Karpas-422 (cell line): ENCODE measurements at places on chromosomes 16 and 17. TPM values are rescaled to one million over a fixed set of nuclear protein-coding genes. Genes with fewer than 3 reads are reported as not detected.
A peak's percentile ranks its signal among the peaks of the same experiment; 100 is the strongest.

Gene PABPN1L
- total RNA-seq, result not detected in 2 replicates

DNA sequence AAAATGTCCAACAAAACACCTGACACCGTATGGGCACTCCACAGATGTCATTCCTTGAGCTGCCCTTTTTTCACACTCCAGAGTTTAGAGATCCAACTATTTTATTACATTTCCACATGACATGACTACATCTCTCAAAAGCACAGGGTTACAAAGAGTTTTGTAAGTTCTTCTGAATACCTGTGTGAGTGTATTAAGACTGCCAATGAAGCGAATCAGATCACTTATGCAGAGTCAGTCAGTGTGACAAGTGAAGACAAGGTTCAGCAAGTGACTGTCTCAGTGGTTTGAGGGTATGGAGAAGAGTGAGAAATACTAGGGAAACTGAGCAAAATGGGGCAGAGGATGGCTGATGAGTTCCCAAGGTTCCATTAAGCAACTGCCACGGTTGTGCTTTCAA, 8.4 kb downstream of the SDR42E1 start:
- no peaks in the 10 kb centered on the region for H3K4me1 ChIP-seq

Gene COTL1
- 162 and 215 TPM in 2 replicates for total RNA-seq

DNA sequence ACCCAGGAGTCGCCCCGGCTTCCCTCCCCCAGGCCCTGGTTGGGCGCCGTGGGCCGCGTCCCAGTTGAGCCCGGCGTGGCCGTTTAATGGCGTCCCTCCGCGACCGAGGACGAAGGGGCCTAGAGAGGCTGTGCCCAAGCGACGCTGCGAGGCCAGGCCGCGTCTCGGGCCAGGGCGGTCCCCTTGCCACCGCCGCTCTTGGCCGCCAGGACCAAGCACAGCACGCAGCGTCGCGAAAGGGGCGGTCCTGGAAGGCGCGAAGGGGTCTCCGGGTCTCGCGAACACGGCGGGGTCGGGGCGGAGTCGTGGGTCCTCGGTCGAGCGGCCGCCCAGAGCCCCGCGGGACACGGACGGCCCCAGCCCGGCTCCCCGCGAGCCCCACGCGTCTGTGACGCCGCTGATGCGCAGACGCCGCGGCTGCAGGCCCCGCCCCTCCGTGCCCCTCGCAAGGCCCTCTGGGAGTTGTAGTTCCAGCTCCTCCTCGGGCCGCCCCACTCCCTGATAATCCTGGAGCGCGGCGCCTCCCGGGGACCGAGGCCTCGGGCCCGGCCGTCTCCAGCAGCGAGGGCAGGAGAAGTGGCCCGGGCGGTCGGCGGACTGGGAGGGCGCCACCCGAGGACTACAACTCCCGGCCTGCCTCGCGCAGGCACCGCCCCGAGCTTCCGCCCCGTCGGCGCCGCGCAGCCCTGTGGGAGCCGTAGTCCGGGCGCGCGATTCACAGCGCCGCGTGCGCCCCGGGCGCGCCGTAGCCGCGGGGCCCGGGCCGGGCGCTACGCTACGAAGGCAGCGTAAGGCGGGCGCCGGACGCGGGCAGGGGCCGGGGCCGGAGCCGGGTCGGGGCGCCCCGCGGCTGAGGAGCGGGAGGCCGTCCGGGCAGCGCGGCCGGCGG, at the start of gene CAPN15:
CAPN15 (plus strand) TSS at position 698 of the 889 bp plus-strand sequence. CDS start 19,127 bp downstream, outside the sequence.
- H3K4me3 ChIP-seq, result peak within 1 kb of the TSS; percentile 91
- peak within 1 kb of the TSS; percentile 69 for H3K27ac ChIP-seq
- H3K4me1 ChIP-seq, result peaks cover 25% of the 10 kb centered on the region
- DNase-seq, result peak; percentile 96
- no peaks in the 10 kb centered on the region for H3K27me3 ChIP-seq
- no peaks in the 10 kb centered on the region for H3K36me3 ChIP-seq

Gene MILR1
- 104 and 156 TPM in 2 replicates for total RNA-seq

Gene CRISPLD2
- not detected in 2 replicates for total RNA-seq

Gene HOXB1
- not detected in 2 replicates for total RNA-seq

DNA sequence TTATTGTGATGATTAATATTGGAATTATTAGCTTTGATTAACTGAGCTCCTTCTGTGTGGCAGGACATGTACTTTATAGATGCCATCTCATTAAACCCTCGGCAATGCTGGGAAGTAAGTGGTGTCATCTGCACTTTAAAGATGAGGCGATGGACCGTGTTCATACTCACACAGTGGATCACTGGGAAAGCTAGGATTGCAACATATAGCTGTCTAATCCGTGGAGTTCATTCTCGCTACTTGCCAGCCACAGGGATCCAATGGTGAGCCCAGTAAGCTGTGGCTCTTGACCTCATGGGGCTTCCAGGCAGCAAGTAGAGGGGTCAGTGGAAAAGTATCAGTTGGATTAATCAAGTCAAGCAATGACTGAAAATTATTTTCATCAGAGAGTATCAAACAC, 587.9 kb downstream of the CDH13 start:
- H3K36me3 ChIP-seq, result no peaks in the 10 kb centered on the region
- no peak for DNase-seq
- H3K4me3 ChIP-seq, result no peak overlapping the region
- H3K27ac ChIP-seq, result no peak overlapping the region
